ENCODE measurements at places on chromosomes 13 and 19. TPM values are rescaled to one million over a fixed set of nuclear protein-coding genes. Genes with fewer than 3 reads are reported as not detected.

The NCCRP1 gene
- not detected for polyA plus RNA-seq

The LYPD3 gene
- 4.2 TPM for polyA plus RNA-seq

The PSG11 gene
- 0.08 TPM for polyA plus RNA-seq

The FXYD7 gene
- polyA plus RNA-seq, result 0.10 TPM

The SERPINE3 gene
- not detected for polyA plus RNA-seq

The SMIM17 gene
- 0.06 TPM for polyA plus RNA-seq

The FSD1 gene
- polyA plus RNA-seq, result 49.0 TPM

The SAE1 gene
- polyA plus RNA-seq, result 123 TPM

The GPR18 gene
- not detected for polyA plus RNA-seq

The MEGF8 gene
- polyA plus RNA-seq, result 12.0 TPM

The EDDM13 gene
- polyA plus RNA-seq, result not detected

The NLRP11 gene
- not detected for polyA plus RNA-seq

The ZNF681 gene
- polyA plus RNA-seq, result 0.38 TPM

The S1PR5 gene
- polyA plus RNA-seq, result 0.32 TPM

The PSENEN gene
- 66.3 TPM for polyA plus RNA-seq

The ZNF578 gene
- 2.5 TPM for polyA plus RNA-seq

The ANKRD24 gene
- polyA plus RNA-seq, result 0.87 TPM

The IGFLR1 gene
- 5.6 TPM for polyA plus RNA-seq

The CEACAM21 gene
- polyA plus RNA-seq, result not detected

The OR7A5 gene
- polyA plus RNA-seq, result not detected
